ENCODE measurements at places on chromosomes 6 and 20.

DNA sequence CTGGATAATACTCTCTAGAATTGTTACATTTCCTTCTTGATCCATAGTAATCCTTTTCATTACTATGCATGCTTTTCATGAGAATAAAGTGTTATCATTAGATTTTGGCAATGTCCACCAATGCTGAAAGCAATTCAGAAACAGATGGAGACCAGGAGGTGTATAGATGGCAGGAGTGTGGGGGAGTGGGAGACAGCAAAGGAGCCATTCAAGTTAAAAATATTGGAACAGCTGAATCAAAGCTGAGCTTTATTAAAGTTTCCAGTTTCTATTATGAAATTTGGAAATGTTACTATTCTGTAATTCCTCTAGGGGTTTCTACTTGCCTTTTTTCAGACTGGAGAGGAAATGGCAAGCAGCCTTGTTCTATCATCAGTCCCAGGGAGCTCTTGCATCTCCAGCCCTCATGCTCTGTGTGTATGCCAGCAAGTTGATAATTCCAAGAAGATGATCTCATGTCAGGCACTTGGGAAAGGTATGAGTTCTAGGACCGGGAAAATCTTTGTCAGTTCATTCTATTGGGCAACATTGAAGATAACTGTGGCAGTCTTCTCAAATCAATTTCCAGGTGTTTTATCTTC, 228.0 kb downstream of the CD109 start:
- DNase-seq: no peak

GRCh38 chr6:132858750-132859149, 44.4 kb downstream of the RPS12 start:
- DNase-seq: no peak

GRCh38 chr20:7085467-7085866, 318.0 kb downstream of the BMP2 start:
- DNase-seq: no peak

- no peak for DNase-seq
These were observed 135.2 kb downstream of the RFPL4B start for GRCh38 chr6:112482373-112482772.

- DNase-seq: no peak
These were observed 31.7 kb downstream of the SLC35A1 start for GRCh38 chr6:87504441-87504840.

- no peak for DNase-seq
These were observed 10.0 kb upstream of the TGIF2 start for GRCh38 chr20:36563374-36563773.

GRCh38 chr20:63568986-63569949, 4.8 kb downstream of the HELZ2 start:
- no peak for DNase-seq

DNA sequence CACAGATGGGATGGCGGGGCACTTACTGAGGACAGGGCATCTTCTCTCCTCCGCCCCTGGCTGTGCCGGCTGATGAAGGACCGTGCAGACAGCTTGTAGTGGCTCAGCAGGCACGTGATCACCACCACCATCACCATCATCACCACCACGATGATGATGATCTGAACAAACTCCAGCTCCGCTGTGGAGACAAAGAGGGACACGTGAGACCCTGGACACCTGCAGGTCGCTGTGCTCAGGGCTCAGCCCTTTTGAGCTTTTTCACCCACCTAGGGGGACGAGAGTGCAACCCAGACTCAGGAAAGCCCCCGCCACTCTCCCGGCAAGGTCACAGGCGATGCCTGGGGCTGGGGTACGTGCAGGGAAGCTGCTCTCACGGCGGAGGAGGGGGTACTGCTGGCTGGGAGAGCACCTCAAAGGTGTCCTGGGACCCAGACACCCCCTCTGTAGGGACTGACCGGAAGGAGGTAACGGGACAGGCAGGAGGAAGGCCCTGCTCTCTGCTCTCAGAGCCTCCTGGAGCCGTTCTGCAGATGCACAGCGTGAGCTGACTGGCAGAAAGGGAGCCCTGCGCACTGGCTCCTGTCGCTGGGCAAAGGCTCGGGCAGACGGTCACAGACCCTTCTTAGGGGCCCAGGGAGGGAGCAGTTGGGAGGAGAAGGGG, 39.4 kb upstream of the ZBP1 start:
- no peak for DNase-seq

GRCh38 chr6:121733234-121733633, 297.8 kb downstream of the GJA1 start:
- DNase-seq: no peak

GRCh38 chr6:22236626-22237414, 60.0 kb downstream of the PRL start:
- no peak for DNase-seq

- DNase-seq: no peak
These were observed 47.9 kb upstream of the TXNDC5 start for GRCh38 chr6:7958464-7958863.

DNA sequence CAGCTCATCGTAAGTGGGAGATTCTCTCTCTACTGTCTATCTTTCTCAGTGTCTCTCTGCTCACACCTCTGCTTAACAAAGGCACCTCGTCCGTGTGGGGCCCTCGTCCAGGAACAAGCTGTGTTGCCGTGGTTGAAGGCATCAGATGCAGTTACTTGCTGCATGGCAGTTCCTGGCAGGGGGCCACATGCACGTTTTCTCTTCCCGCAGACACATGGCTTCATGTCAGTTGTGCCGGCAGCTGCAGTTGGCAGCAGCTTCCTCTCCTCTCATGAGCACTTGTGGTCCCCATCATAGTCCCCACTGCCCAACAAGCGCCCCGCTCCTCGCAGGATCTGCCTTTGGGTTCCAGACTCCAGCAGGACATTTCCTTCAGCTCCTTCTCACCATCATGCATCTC, 7.1 kb upstream of the AFDN start:
- no peak for DNase-seq

DNA sequence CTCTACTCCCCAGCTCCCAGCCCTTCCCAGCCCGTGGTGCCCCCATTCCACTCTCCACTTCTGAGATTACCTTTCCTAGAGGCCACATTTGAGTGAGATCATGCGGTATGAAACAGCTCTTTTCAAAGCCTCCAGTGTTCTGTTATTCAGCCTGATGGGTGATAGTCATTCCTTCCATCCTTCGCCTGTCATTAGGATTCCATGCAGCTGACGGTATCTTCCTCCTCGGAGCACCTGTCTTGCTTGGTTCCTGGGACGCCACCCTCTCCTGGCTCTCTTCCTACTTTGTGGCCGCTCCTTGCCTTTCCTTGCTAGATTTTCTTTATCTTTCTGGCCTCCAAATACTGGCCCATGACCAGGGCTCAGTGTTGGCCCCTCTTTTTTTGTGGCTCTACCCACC, 137.0 kb downstream of the ARID1B start:
- DNase-seq: no peak

- no peak for DNase-seq
These were observed 123.3 kb upstream of the DUSP22 start for GRCh38 chr6:168865-169455.

DNA sequence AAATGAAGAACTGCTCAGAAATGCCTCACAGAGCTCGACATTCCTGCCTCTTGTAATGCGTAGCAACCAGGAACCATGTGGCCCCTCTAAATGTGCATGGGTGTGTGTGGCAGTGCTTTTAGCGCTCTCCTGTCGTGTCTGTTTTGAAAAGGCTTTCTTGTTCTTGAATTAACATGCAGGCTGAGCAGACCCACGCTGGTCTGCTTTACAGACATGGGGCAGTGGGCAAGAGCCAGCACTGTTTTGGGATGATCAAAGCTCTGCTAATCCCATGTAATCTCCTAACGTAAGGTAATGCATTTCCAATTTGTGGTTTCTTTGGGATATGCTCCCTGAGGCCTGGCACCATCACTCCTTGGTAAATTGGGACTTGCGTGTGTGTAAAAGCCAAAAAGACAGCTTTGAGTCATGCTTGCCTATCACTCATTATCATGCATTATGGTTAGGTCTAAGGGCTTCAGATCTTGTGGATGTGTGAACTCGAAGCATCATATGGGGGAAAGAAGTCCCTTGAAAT, 11.8 kb downstream of the RIPOR2 start:
- no peak for DNase-seq

- DNase-seq: no peak
These were observed 173.6 kb upstream of the CNR1 start for GRCh38 chr6:88339761-88340160.

DNA sequence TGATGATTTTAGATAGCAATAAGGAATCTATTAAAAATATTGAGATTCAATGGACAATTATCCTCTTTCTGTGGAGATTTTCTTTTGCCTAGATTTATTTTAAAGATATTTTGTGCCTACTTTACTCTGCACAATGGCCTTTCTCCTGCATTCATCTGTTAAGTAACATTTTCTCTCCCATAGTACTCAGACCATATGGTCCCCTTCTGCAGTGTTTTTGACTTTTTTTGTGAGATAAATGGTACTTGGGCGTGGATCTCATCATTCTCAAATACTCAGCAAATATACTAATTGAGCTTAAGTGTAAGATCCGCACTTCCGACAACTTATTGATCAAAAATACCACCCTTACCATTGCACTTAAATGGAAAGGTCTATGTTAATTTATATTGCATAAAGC, 55.8 kb downstream of the PHACTR1 start:
- no peak for DNase-seq

- no peak for DNase-seq
These were observed 143.9 kb upstream of the ZNF217 start for GRCh38 chr20:53737396-53738038.

DNA sequence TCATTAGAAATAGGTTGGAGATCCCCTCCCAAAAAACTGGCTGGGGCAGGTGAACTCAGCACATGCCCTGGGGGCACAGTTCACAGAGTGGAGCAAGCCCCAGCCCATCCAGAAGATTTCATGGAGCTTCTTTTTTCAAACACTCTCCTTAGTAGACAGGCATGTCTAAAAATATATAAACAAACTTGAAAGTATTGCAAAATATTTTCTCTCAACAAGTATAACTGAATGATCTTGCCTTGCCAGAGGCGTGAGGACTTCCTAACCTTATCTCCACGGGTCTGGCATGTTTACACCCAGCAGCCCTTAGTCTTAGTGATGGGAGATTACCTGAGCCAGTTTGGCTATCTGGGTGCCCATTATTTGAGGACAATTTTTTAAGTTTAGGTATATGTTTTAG, 107.1 kb downstream of the QRSL1 start:
- DNase-seq: no peak

GRCh38 chr6:167416676-167417430, 92.0 kb downstream of the TTLL2 start:
- DNase-seq: no peak

DNA sequence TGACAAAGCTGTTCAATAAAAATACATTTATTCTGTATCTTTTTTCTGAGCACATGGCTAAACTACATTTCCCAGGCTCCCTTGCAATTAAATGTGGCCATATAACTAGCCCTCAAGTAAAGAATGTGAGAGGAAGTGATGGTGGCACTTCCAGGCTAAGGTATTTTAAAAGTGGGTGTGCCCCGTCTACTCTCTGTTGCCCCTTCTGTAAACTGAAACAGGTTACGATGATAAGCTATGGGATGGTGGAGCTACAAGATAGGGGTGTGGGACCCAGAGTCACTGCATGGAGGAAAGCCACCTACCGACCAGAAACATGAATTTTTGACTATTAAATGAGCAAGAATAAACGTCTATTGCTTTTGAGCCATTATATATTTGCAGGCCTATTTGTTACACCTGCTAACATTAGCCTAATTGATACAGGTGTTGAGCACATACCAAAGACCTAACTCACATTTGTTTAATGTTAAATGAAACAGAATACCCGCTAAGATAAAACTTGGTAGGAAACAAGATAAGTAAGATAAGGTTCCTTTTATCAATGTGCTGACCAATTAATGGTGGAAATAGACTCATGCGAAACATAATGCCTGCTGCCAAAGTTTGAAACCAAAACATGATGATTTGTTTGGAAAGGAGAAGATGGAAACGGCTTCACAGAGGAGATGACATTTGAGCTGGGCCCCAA, 3.1 kb downstream of the FYN start:
- DNase-seq: no peak

- DNase-seq: no peak
These were observed 57.1 kb upstream of the RBM24 start for GRCh38 chr6:17224056-17224455.

DNA sequence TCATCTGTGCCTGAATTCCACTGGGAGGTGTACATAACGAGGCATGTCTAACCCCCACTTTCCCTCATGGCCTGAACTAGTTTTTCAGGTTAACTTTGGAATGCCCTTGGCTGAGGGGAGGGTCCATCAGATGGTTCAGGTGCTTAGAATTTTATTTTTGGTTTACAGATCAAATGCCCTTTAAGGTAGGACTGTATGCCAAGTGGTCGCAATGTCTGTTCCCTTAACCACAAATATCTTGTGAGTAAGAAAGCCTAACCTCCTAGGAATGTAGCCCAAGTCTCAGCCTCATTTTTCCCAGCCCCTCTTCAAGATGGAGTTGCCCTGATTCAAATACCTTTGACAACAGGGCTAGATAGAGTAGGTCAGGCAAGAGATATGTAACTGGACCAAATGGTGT, 78.4 kb downstream of the RNASET2 start:
- DNase-seq: no peak

DNA sequence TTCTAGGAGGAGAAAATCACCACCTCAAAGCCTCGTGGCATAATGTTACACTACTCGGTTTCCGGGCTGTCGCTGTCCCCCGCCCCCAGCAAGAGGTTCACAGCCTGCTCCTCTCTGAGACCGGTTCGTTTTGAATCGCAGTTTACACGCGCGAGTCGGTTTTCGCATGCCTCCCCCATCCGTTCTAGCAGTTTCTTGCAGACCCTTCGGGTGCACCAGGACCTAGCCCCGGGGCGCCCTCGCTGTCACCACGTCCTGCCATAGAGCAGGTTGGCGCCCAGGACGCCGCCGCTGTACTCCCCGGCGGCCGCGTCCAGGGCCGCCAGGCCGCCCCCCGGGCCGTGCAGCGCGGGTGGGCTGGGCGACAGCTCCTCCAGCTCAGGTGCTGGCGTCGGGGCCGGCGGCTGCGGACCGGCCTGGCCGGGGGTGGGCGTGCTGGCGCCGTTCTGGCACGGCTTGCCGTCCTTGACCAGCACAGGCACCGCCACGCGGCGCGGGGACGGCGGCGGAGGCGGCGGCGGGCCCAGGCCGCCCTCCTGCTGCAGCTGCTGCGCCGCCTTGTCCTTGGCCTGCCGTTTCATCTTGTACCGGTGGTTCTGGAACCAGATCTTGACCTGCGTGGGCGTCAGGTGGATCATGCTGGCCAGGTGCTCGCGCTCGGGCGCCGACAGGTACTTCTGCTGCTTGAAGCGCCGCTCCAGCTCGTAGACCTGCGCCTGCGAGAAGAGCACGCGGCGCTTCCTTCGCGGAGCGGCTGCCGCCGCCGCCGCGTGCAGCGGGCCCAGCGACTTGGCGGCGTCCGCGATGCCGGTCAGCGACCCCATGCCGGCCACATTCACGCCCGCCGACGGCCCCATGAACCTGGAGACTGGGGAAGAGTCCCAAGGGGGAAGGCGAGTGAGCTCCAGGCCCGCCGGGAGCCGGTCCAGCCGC, 1.4 kb downstream of the NKX2-4 start:
- no peak for DNase-seq

GRCh38 chr6:150987371-150987828, 121.9 kb downstream of the MTHFD1L start:
- no peak for DNase-seq

DNA sequence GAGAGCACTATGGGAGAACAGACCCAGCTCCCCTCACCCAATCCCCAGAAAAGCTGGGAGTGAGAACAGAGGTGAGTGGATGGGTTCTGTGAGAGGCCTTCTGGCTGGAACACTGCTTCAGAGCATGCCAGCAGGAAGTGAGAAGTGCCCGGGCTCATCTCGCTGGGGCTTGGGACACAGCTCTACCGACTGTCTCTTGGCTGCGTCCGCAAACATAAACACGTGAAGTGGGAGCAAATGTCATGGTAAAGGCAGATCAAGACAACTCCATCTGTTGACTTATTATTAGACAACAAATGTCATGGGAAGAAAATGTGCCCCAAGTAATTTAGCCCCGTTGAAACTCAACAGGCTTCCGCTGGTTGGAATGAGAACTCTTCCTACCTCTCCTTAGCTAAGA, 25.9 kb downstream of the GNAS-AS1 start:
- DNase-seq: no peak

All from effector memory CD4-positive, alpha-beta T cell (primary cell).